ENCODE measurements at places on chromosomes 6 and 20.

DNA sequence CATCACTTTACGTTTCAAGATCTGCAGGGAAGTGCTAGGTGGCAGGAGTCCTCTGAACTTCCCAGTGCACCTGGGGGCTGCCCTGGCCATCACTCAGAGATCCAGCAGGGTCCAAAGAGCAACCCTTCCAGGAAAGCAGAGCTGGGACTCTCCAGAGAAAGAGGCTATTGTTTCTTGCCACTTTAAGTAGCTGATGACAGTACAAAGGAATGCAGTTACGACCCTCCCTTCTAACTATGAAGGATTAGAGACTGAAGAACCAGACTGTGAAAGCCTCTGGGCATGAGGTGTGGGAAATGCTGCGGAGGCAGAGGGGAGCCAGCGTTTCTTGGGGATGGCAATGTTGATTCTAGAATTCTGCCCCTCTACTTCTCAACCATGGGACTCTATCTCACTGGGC lies 189.1 kb upstream of the SUPT3H start:
- no peak for DNase-seq

- no peak for DNase-seq
Measured at GRCh38 chr6:140388815-140389214, 1014.4 kb upstream of the CITED2 start.

DNA sequence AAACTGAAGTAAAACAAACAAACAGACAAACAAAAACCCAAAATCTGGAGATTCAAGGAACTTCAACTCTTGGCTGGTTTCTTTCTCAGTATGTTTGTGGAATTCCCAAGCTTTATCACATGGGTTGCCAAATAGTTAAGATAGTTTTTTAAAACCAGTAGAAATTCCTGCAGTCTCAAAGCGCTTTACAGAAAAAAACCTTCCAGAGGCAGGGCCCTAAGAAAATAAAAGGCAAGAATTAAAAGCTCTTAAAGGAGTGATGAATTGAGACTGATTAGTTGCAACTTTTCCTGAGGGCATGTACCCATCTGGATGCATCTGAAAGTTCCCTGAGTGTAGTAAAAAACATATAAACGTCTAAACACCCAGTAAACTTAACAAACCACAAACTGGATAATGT lies 25.9 kb upstream of the PTCHD4 start:
- no peak for DNase-seq

DNA sequence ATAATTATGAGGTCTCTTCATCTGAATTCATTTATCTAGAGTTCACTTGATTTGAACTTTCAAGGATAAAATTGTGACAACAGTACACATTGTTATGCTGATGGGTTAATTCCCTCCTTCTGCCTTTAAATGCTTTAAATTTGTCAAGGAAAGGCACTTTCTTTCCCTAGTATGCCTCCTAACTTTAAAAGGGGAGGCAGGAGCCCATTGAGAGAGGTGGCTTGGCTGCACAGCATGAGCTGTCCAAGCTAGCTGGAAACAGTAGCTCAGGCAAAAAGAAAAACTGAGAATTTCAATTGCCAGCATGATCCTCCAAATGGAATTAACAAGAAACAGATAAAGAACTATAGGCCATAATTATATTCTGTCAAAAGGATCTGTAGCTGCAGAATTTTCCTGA lies 243.3 kb upstream of the GRIK2 start:
- DNase-seq: no peak

- DNase-seq: no peak
Measured at GRCh38 chr6:18312368-18312767, 48.0 kb upstream of the DEK start.

- no peak for DNase-seq
Measured at GRCh38 chr6:14873101-14873500, 372.8 kb upstream of the JARID2 start.

DNA sequence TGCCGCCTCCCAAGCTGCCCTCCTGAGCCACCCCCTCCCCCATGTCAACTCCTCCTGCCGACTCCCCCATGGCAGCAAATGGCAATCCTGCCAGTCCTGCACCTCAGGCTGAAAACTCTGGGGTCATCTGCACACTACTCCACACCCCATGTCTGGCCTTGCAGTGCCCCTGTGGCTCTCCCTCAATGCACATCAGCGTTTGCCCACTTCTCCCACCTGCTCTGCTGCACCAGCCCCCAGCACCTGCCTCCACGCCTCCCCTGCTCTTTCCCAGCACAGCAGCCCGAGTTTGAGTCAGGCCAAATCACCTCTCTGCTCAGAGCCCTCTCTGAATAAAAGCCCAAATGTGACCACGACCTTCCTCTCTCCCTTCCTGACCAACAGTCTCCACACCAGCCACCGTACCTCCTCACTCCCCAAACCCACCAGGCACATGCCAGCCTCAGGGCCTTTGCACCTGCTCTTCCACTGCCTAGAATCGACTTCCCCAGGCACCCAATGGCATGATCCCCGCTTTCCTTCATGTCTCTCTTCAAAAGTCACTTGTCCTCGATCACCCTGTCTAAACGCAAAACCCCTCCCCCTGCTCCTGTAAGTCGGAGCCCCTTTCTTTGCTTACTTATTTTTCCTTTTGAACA lies 4.3 kb downstream of the PXDC1 start:
- DNase-seq: no peak

- no peak for DNase-seq
Measured at GRCh38 chr6:46217671-46218131, 46.9 kb upstream of the ENPP5 start.

GRCh38 chr6:131469130-131469529 lies 103.9 kb upstream of the ARG1 start:
- no peak for DNase-seq

- no peak for DNase-seq
Measured at GRCh38 chr6:39074486-39074885, 25.9 kb downstream of the GLP1R start.

GRCh38 chr6:19723545-19723944 lies 113.6 kb upstream of the ID4 start:
- DNase-seq: no peak

DNA sequence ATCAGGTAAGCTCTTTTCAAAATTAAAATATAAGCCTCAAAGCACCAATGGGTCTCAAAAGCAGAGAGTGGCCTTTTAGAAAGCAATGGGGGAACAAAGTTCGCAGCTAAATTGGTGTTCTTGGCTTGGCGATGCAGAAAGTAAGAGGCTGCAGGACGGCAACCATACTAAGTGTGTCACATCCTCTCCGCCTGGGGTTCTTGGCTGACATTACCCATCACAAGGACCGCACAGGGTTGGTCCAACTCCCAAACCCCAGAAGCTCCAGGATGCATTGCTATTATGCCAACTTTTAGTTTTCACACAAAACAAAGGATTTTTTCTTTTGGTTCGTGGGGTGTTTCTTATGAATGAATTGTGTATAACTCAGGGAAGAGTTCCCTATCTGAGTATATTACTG lies 124.8 kb downstream of the PRKN start:
- DNase-seq: no peak

- DNase-seq: no peak
Measured at GRCh38 chr6:52063584-52064344, 23.6 kb downstream of the PKHD1 start.

DNA sequence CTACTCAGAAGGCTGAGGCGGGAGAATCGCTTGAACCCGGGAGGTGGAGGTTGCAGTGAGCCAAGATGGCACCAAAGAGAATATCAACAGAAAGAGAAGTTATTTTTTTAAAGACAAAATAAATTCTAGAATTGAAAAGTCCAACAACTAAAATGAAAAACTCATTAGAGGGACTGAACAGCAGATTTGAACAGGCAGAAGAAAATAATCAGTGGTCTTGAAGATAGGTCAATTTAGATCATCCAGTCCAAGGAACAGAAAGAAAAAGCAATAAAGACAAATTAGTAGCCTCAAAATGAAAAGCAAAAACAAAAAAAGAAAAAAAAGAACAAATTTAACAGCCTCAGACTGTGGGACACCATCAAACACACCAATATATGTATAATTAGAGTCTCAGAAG lies 6.0 kb downstream of the UQCC1 start:
- DNase-seq: no peak

DNA sequence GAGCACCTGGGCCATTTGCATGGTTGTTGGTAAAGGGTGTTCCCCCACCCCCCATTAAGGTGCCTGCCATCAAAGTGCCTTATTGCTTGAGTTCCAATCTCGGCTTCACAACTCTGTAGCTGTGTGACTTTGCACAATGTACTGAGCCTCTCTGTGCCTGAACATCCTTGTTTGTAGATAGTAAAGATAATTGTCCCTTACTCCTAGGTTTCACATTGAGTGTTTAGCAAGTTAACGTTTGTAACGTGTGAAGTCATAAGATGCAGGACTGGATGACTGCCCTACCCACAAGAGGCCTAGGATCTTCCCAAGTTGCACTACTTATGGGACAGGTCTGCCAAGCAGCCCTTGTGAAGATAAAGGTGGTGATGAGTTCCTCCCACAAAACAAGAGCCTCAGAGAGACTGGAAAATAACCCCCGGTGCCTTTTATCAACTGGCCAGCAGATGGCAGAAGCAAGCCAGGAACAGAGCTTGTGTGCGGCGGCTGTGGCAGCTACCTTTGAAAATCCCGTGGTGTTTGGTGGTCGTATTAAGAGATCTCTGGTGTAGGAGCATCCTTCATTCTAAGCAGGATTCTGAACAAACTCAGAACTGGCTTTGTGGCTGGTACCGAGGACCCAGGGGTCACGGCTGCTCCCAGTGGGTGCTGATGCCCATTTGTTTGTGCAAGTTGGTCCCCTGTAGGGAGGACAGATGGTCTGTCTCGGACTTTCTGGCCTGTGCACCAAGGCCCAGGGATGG lies 99.1 kb downstream of the CDH26 start:
- DNase-seq: no peak

- DNase-seq: no peak
Measured at GRCh38 chr6:44059359-44060346, 67.6 kb downstream of the MRPL14 start.

DNA sequence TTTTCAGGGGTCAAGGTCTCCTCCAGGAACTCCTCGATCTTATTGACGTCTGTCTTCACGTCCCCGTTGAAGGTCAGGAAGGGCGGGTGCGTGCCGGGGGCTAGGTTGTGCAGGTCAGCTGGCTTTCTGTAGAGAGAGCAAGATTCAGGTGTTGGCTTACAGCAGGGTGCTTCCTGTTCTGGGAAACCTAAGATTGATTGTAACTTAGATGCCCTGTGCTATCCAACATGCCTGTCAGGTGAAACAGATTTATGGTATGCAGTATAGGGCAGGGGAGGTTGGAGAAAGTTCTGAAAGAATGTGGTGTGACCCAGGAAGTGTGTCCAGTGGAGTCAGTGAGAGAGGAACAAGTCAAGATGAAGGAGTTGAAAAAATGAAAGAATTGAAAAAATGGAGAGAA lies 66.4 kb downstream of the CLIC5 start:
- no peak for DNase-seq

- DNase-seq: no peak
Measured at GRCh38 chr20:384723-385122, 4.2 kb downstream of the TRIB3 start.

DNA sequence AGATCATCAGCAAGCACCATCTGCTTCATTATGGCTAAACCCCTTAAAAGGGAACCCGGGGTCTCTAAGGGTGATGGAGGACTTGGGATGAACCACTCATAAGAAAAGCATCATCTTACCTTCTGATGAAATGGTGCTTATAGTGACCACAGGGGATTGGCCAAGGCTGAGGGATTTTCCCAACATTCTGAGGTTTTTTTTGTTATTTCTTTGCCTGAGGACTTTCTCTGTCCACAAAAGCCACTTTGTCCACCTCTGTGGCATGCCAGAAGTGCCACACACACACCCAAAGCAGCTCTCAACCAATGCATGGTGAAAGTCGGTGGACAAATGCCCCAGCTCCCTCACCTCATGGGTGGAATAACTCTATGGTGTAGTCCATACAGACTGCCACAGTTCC lies 79.3 kb upstream of the TOP1 start:
- DNase-seq: no peak

DNA sequence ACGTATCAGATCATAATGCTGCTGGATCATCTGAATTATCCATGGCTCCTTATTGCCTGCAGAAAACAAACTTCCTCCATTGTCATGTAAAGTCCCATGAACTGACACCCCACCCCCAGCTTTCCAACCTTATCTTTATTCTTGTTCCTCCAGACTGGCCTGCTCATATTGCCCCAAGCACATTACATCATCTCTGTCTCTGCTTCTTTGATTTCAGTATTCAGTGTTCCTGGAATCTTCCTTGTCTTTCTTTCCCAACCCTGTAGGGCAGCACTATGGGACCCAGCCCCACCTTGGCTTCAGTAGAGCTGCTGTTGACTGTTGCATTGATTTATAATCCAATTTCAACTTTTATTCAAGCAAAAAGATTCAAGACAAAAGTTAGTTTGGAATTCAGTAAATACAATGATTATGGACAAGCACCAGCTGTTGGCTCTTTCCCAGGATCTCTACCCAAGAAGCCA lies 187.5 kb upstream of the ECI2 start:
- DNase-seq: no peak

DNA sequence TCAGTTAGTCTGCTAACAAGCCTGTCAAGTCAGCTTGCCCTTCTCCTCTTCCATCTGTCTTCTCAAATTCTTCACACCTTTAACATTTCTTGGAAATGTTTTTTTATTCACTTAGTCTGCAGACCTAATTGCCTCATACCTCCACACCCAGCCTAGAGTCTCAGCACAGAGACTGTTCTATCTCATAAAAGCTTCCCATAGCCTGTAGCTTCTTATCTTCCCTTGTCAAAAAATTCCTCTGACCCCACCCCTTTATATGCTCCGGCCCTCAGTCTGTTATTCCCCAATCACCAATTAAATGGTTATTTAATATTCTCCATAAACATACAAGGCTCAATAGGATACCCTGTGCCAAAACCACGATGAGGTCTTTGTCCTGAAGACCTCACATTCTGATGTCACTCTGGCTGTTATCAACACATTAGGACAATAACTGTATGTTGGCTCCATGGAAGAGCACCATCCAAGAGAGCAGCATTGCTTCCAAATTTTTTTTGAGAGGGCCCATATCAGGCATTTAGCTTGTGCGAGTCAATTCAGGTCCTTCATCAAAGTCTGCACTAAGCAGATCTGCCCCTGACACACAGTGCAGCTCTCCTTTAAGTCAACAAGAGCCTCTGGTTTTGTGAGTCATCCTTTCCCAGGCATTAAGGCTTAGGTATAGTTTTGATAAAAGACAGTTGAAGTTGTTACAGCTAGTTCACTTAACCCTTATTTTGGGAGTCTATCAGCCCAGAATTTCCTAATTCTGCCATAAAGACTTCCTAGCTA lies 83.2 kb upstream of the TBX18 start:
- DNase-seq: no peak

- DNase-seq: no peak
Measured at GRCh38 chr6:63964366-63964765, 328.8 kb downstream of the PHF3 start.

DNA sequence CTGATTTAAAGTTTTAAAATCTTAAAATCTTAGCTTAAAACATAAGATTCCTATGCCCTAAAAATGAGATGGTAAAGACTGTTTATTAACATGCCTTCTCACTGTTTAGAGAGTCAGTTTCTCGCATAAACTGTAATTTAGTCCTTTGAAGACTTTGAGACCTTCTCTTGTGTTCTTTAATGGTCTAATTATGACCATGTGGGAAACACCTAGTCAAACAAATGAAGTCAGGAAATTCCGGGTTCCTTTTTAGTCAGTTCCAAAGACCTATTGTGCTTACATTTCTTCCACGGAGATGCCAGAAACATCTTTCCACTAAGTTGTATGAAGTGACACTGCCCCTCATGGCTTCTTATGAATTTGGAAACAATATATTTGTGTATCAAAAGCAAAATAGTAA lies 64.2 kb upstream of the KIF25 start:
- no peak for DNase-seq

- no peak for DNase-seq
Measured at GRCh38 chr6:111804627-111805235, 68.5 kb downstream of the FYN start.
